ENCODE measurements at places on chromosomes 2 and 18.

DNA sequence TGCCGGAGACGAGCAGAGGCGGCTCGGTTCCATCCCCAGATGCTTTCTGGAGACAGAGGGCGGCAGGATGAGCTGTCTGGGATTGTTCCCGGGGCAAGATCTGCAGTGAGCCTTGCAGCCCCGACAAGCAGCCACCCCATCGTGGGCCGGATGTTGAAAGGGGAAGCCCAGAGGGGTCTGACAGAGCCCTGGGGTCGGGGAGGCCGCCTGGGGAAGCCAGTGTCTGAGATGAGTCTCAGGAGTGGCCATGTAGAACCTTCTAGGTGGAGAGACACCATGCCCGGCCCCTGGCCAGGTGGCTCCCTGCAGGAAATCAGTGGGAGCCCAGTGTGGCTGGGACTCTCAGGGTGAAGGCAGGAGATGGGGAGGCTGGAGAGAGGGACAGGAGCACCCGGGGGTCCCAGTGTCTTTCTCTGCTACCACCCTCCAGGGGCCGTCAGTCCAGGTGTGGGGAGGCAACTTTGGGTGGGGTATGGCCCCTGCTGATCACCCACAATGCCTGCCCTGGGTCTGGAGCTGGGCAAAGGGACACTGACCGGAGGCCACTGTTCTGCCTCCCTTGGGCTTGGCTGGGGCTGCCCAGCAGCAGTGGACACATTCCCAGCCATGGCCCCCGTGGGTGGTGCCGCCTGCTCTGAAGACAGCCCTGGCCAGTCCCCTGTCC is 128.3 kb upstream of the HS6ST1 start:
- DNase-seq = no peak

- no peak for DNase-seq
Observed at GRCh38 chr2:73776381-73776780, 3.5 kb downstream of the DUSP11 start.

DNA sequence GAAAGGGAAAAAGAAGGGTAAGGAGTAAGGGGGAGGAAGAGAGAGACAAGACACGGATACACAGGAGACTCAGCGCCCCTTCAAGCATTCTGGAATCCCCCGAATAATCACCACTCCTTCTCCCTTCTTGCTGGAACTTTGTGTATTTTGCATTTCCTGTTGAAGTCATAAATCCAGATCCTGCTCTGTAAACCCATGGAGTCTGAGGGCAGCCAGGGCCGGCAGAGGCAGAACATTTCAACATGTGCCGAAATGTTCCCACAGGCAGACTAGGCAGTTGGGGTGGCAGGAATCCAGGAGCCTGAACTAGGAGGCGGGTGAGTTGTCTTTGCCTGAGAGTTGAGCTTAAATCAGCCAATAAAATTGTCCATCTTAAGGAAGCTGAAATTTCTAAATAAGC is 193.1 kb downstream of the SH3RF3 start:
- no peak for DNase-seq

GRCh38 chr2:54038835-54039234 is 68.0 kb upstream of the PSME4 start:
- no peak for DNase-seq

DNA sequence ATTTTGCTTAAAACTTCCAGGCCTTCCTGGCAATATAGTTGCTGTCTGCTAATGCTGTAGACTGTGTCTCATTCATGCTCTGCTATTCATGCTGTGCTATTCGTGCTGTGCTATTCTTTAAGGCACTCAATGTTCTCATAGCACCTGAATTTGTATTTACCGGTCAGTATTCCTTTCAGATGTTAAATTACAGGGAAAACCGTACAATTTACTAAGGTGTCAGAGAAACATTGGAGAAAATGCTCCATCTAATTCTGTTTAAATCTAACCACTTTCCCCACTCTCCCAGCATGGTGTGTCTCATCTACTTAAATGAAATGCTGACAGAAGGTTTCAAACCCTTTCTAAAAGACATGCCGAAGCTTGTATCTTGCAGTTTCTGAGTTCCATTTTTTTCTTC is 25.0 kb downstream of the FAM171B start:
- no peak for DNase-seq

DNA sequence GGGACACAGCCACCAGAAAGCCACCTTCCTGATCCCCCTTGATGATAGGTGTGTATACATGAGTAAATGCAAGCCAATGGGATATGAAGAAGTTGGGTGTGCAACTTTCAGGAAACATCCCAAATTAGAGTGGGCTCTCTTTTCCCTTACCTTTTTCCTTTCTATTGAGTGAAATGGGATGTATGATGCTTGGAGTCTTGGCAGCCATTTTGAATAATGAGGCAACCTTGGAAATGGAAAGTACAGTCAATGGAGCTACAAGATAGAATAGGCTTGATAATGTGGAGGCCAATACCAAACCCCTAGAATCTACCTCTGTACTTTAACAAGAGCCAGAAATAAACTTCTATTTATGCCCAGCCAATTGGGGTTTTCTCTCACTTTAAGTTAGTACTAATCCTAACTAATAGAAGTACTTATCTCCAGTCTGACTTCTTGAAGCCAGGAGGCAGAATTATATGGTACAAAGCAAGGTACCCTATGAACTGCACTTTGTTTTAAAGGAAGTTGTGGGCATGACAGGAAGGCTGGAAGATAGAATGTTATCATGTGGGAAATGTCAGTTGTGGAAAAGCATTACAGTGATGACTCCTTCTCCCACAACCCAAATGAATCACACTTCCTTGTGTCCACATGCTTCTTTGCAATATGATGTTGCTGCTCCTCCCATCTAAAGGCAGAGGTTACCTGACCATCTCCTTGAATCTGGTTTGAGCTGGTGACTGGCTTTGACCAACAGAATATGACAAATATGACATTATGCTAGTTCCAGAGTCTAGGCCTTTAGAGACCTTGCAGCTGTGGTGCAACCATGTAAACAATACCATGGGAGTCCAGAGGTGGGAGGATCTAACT is 12.9 kb upstream of the NABP1 start:
- DNase-seq = no peak

GRCh38 chr2:86336675-86337243 is 667 bp downstream of the REEP1 start:
- peak; percentile 41 for DNase-seq

DNA sequence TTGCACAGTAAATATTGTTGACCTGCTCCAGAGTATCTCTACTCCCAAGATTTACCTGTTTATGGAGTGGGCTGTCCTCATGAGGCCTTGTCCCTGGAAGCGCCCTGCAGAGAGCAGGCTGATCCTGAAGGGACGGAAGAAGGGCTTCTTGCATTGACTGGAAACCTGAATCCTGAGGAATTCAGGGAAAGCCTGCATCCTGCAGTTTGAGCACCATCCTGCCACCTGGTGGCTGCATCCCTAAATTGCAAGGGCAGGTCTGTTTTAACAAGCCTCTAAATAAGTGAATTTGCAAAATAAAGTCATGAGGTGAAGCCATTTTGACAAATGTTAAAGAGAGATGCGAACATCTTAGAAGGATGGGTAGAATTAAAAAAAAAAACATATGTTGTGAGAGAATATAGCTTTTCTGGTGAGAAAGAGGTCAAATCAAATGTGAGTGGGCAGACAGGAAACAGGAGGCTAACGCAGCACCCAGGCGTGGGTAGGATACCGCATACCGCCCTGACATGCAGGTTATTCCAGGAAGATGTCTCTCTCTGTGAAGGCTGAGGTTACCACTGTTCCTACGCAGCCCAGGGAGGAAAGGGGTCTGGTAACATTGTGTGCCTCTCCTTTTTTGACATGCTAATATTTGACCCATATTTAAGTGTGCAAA is 754.9 kb downstream of the RNF144A start:
- peak; percentile 93 for DNase-seq

GRCh38 chr2:156481312-156481711 is 45.1 kb downstream of the GPD2 start:
- no peak for DNase-seq

DNA sequence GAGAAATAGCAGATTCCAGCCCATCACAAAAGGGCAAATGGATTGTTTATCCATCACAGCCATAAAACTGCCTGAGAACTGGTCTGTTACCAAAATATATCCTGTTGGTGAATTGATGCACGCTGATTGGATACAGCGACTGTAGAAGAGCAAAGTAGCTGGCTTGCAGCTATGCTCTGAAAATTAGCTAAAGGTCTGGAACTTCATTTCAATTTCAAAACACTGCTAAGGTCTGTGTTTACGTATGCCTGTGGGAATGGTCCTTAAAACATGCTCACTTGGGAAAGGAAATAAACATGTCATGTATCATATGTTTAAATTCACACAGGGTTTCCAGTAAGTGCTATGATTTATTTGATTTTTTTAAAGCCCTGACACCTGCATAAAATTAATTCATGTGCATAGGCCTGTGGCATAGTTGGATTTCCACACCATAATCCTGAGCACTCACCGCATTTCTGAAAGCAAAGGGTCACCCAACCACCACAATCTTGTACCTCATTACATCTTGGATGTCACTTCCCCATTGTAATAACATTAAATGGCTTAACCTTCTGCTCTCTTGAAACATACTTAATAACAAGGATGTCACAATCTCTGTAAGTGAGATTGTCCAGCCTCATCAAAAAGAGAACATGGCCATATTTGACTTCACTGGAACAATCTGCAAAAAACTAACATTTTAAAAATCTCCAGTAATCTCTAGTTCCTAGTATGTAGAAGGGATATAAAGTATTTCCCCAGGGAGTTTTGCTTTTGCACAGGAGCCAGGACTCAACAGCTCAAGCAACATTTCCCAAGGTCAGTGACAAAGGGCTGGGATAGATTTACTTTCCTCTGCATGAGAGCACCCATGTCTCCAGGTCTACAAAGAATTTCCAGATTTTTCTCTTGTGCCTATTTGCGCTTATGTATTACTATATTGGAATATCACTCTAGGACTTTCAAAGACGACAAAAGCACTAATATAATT is 109.8 kb downstream of the FARSB start:
- DNase-seq = no peak

DNA sequence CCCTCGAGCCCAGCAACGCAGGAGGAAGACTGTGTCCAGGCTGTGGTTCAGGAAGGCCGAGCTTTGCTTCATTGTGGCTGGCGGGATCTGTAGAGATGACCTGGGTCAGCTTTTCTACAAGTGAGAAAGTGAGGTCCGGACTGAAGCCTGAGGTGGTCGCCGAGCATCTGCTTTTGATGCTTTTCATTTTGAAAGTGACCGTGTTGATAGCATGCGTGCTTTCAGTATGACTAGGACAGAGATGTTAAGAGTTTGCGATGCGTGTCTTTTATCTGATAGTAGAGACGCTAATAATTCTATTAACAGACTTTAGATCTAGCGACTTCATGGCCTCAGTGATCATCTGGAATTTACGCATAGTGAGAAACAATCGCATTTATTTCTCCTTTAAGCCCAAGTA is 28.1 kb downstream of the CTDP1 start:
- DNase-seq = no peak

- DNase-seq = no peak
Observed at GRCh38 chr2:241312082-241312481, 3.4 kb downstream of the HDLBP start.

DNA sequence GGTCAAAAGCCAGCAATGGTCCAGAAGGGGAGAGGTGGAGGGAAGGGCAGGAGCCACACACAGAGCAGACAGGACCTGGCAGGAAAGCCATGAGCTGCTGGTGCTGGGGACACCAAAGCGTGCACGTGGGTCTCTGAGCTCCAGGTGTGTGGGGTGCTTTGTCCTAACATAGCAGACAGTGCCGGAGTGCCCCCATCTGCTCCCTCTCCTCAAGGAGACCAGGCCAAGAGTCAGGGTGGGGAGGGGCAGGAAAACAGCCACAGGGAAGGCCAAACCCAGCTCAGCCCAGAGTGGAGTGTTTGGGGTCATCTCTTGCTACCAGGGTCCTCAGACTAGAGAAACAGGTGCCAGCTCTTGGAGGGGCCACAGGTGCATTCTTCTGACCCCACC is 4.2 kb upstream of the GPC1 start:
- DNase-seq = no peak

- no peak for DNase-seq
Observed at GRCh38 chr2:212766921-212767320, 228.3 kb upstream of the ERBB4 start.

GRCh38 chr18:54718408-54718773 is 109.9 kb upstream of the RAB27B start:
- DNase-seq = no peak

GRCh38 chr18:24656551-24657443 is 196.4 kb downstream of the HRH4 start:
- DNase-seq = no peak

GRCh38 chr2:169673921-169674320 is 20.3 kb downstream of the CFAP210 start:
- no peak for DNase-seq

DNA sequence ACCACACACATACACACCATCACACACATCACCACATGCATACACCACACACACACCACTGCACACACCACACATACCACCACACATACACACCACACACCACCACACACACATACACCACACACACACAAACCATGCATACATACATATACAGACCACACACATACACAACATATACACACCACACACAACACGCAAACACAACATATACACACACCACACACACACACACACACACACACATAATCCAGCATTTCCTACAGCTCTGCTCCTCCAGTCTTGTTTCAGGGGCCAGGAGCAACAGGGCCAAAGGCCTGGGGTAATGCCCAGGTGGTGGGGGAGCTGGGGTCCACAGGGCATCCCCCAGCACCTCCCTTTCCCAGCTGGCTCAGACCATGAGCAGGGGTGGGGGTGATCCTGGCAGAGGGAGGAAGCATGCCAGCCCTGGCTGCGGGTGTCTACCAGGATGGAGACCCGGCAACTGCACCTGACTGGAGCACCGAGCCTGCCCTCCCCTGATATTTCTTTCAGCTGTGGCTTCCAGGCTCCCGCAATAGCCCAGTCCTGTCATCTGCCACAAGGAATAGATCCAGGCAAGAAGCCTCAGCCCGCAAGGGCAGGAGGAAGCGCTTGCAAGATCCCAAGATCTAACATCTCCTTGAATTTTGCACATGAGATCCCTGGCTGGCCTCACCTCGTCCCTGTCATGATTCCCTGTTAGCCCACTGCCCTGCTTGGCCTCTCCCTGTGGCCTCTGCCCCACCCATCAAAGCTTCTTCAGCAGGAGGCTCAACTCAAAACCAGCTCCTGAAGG is 196.9 kb downstream of the TNS1 start:
- no peak for DNase-seq

- DNase-seq = no peak
Observed at GRCh38 chr2:118942031-118942430, at the start of gene MARCO. MARCO (plus strand) TSS chr2:118942194; CDS start chr2:118942301, 107 bp downstream.

Measured in WTC11 (cell line).